ENCODE measurements at places on chromosomes 11 and 22.

- DNase-seq = no peak
These were observed 17.6 kb downstream of the INCENP start for GRCh38 chr11:62141111-62142042.

DNA sequence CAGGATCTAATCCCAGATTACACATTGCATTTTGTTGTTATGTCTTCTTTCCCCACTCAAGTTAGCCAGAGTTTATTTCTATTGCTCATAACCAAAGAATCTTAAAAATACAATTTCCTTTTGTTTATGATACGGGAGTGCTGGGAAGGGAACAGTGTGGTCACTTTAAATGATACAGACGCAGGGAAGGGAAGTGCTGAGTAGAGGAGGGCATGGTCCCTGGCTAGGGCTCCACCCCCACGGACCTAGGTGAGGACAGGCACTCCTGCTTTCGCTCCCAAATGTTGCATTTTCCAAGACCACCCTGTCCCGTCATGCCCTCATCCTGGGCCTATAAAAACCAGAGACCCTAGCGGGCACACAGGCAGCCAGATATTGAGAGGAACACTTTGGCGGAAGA is 30.6 kb upstream of the NARS2 start:
- no peak for DNase-seq

DNA sequence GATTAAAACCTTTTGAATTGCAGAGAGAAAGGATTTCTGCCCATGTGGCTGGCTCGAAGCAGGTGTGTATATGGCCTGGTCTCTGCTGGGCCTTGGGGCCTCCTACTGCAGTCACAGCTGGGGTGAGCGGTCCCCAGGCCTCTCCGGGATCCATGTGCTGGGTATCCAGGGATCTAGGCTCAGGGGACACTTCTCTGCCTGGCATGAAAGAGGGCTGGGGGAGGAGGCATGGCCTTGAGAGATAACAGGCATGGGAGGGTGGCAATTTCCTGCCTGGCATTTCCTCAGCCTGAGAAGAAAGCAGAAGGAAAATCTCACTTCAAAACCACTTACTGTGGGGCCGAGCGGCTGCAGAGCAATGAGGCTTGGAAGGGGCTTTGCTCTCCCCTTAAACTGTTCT is 20.3 kb upstream of the PARVG start:
- no peak for DNase-seq

- DNase-seq = no peak
These were observed 838.2 kb downstream of the NTM start for GRCh38 chr11:132208477-132209055.

- DNase-seq = no peak
These were observed 36.0 kb downstream of the SLN start for GRCh38 chr11:107675902-107676301.

DNA sequence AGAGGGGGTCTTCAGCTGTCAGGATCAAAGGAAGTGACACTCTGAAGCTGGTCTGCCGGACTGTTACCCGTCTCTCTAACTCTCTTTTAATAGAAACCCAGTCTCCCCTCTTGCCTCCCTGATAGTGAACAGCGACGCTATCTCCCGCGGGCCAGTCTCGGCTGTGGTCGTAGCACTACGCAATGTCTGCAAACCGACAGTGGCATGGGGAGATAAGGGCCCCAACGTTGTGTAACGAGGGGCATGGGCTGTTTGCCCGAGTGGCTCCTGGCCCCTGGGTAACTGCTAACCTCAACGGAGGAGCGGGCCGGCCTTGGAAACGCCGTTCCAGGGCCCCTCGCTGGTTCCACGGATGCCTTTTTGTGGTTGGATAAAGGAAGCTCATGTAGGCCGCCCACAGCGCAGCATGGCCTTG is 23.3 kb downstream of the ZBTB16 start:
- no peak for DNase-seq

GRCh38 chr11:67238894-67239782 is 27.1 kb upstream of the GRK2 start:
- DNase-seq = no peak

DNA sequence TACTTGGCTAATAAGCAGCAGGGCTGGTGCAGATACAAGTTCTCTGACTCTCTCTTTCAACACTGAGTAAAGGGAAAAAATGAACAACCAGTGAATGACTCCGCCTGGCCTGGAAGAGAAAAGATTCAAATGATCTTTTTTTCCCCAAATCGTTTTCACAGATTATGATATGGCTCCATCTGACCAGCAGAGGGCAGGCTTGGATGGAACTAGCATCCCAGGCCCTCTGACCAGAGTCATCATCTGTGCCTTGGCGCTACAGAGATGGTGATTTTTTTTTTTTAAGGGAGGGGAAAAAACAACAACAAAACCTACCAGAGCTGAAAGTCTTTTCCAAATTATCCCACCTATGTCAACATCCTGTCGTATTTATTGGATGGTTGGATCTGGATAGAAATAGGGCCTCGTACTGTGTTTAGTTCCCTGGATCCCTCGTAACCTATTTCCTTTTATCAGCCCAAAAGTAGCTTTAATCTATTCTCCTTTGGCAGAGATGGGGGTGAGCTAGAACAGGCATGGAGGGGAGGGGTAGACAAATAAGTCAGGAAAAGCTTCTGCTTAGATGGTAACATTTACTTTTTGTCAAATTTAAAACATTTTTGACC is 69.7 kb downstream of the PRSS23 start:
- DNase-seq = no peak

GRCh38 chr22:23272834-23273233 is 92.5 kb downstream of the BCR start:
- DNase-seq = no peak

GRCh38 chr22:40193429-40194421 is 16.0 kb downstream of the TNRC6B start:
- DNase-seq = no peak

DNA sequence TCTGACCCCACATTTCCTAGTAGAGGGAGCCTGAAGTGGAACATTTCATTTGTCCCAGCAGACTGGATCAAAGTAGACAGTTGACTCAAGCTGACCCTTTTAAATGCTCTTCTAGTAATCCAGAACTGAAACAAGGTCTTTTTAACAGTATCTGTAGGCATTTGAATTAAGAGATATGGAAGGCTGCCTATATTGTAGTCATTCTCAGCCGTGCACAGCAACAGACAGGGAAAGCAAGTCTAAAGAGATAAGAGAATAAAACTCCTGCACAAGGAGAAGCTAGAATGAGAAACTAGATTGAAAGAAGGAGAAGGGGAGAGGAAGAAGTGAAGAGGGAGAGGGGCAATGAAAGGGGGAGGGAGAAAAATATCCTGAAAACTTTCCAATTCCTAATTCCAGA is 180.6 kb upstream of the MTMR2 start:
- no peak for DNase-seq

- no peak for DNase-seq
These were observed 1377.4 kb downstream of the BRD1 start for GRCh38 chr22:48450188-48450825.

GRCh38 chr22:19891317-19892256 is 36.9 kb upstream of the GNB1L start:
- no peak for DNase-seq

GRCh38 chr11:46273511-46274205 is 3.8 kb upstream of the CREB3L1 start:
- no peak for DNase-seq

DNA sequence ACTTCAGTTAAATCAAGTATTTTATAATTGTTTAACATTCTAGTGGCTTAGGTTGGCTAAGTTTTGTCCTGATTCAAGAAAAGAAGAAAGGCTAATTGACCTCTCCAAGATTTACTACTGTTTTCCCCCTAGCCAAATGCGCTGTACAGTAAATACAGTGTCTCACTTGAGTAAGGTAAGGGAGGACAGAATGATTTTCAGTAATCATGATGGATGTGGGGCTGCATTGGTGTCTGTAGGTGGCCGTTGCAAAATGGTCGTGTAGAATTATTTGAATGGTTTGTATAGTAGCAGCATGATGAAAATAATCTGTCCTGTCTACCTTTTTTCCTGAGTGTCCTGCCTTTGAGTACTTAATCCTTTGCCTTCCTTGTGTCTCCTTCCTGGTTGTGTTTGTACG is 4.6 kb downstream of the CECR2 start:
- no peak for DNase-seq

DNA sequence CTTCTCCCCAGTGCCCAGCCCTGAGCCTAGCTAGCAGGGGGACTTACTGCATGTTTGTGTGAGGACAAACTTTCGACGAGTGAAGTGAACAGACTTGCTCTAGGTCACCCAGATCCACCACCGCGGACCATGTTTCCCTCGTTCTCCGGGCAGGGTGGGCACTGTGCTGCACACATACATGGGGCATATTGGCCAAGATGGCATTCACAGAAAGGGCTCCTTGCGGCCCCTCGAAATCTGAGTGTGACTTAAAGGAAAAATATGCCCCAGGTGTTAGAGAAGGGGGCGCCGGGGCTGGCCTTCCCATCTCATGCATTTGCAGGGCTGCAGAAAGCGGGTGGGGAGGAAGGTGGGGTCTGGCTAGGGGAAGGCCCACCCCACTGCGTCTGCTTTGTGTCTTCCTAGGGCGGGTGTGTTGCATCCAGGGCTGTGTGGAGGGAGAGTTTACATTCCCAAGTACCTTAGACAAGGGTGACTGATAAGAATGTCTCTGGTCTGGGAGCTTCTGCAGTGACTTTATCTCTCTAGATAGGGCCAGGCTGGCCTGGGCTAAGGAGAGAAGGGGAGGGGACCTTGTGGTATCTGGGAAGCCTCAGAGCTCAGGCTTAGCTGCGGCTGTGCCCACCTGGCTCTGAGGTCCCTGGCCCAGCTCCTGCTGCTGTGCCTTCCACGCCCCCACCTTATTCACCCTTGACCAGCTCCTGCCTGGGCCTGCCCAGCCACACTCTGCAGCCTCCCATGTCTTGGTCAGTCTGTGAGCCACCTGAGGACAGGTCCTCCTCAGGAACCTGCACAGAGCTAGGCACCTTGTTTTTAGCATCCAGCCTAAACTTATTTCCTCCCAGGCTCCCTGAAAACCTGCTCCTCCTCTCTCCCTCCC is 45.8 kb downstream of the LRRC32 start:
- DNase-seq = no peak

GRCh38 chr11:102422817-102423712 is 29.5 kb downstream of the TMEM123 start:
- peak; percentile 69 for DNase-seq

- no peak for DNase-seq
These were observed 82.0 kb downstream of the PARVA start for GRCh38 chr11:12459374-12459773.

DNA sequence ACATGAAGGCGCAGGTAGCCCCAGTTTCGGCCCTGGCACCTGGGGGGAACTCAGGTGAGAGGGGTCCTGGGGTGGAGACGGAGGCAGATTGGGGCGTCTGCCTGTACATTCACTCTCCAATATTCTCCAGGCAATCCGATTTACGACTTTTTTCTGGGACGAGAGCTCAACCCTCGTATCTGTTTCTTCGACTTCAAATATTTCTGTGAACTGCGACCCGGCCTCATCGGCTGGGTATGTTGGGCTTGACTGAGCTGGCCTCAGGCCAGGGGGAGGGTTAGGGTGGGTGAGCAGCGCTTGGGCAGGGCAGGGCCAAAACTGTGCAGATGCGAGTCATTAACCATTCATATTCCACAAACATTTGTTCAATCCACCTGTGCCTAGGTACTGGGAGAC is 1.7 kb downstream of the TM7SF2 start:
- DNase-seq = no peak

GRCh38 chr22:29914991-29915533 is 32.1 kb downstream of the MTMR3 start:
- DNase-seq = no peak

GRCh38 chr22:28208787-28209186 is 289.7 kb upstream of the PITPNB start:
- DNase-seq = no peak

DNA sequence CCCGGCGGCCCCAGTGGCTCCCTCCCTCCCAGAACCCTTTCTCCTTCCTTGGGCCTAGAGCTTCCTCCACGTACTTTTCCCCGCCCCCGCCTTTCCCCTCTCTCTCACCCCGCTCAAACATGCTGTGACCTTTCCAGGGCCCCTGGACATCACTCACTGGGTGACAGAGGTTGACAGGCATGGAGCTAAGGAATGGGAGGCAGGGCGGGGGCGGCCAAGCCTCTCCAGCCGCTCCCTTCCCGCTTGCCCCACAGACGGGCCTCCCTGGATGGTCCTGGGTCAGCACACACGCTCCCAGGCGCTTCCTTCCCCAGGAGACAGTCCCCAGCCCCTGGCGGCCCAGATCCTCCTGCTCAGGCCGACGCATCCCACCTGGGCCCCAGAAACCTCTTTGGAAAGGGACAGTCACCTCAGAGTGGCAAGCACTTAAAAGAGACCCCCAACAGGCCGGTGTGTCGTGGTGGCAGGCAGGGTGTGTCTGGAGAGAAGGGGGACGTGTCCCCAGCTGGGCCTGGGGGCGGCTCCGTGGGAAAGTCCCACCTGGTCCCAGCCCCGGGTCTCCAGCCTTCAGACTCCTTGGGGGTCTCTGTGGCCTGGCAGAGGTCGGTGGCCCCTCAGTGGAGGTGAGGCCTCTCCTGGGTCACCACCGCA is 8.8 kb downstream of the H19 start:
- DNase-seq = no peak

DNA sequence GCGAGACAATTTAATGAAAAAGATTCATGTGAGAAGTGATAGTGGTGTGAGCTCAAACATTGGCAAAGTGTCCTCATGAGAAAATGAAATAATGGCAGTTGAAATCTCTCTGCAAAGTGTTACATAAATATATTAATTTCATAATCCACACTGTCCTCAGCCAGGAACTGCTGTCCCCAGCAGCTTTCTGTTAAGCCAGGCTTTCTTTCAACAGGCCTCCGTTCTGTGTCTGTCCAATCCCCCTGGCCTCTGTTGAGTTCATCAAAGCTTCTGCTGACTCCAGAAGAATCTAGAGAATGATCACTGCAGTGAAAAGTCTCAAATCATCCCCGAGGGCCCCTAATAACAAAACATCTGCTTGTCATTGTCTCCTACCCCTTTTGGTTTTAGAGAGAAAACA is 10.0 kb upstream of the ASCC2 start:
- no peak for DNase-seq

DNA sequence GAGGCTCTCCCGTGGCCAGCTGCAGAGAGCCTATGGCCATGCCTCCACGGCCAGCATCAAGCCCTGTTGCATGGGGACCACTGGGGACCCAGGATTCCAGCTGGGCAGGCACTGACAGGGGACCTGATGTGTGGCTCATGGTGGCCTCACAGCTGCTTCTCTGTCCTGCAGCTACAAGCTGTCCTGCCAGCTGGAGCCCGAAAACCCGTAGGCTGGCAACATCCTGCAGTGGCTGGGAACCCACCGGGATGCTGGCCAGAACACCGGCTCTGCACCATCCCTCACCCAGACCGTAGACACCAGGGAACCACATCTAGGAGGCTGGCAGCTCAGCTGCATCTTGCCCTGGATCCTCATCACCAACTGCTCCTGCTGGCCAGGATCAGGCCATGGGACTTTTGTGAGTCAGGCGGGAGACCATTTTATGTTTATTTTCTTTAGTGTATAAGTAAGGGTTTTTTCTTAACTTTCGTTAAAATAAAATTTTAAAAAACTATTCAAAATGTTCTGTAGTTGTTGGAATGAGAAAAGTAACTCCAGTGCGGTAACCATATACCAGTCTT is 7.9 kb downstream of the RGL4 start:
- DNase-seq = no peak

DNA sequence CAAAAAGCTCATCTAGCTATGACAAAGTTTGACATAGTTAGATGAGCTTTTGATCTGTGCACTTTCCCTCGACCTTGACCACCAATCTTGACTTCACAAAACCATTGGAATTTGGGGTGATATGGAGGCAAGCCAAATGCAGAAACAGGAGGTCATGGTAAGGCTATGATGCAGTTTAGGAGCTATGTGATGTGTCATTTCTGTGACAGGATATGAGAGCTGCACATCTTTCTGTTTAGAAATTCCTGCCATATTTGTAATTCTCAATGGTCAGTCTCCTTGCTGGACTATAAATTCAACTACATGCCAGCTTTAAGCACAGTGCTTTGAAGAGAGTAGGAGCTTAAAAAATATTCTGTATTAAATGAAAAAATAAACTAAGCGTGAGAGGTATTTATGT is 12.9 kb downstream of the OR51B6 start:
- DNase-seq = no peak
